Stimulated activated CD4-positive, alpha-beta T cell treated with anti-CD3 and anti-CD28 coated beads, Interleukin-1b, Interleukin-23, amount 100 ng/mL, for 1 hour (primary cell): ENCODE measurements at places on chromosomes 11 and 22.

DNA sequence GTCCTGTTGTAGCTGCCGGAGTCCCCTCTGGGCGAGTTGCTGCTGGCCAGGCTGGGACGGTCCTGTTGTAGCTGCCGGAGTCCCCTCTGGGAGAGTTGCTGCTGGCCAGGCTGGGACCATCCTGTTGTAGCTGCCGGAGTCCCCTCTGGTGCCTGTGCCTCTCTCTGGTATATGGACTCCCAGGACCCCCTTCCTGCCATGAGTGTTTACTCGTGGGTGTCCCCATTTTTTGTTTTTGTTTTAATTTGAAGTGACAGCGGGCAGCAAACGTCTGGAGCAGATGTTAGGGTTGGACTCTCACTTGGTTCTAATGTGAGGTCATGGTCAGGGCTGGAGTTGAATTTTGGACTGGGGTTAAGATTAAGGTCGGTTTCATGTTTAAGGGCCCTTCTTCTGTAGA is 14.2 kb downstream of the SHANK3 start:
- DNase-seq: no peak

DNA sequence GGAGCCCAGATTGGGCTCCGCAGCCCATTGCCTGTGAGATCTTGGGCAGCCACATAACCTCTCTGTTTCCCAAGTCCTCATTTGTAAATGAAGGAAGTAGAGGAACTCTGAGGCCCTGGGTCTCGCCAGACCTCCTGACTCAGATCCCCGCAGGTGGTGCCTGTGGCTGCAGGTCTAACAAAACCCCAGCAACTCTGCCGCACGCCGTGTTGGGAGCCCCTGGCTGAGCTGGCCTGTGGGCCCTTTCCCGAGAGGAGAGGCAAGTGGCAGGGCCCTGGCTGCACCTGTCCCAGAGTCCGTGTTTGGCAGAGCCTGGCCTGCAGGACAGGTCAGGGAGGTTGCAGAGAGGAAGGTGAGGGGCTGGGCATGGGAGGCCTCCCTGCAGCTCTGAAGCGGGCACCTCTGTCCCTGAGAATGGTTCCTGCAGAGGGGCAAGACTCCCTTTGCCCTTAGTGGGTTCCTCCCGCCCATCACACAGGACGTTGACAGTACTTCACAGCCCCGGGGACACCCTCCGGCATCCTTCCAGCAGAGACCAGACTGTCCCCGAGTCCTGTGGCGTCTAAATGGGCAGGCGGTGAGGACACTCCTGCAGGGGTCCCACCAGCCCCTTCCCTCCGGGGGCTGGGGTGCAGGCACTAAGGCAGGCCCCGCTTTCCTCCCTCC is 67.7 kb downstream of the ARHGAP8 start:
- DNase-seq: no peak

DNA sequence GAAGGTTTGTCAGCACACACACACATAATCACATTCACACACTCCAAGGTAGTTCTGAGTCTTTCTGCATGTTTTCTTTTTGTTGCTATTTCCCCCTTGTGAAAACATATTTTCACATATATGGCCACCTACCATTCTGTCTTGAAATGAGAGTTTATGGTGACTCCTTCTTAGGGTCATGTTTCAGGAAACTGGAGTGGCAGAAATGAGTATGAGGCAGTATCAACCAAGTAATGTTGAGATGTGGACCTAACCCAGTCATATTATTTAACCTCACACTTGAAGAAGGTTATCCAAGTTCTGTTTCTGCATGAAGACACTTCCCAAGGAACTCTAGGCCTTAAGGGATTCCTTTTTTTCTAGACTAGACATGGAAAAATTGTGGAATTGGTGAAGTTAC is 481.4 kb downstream of the ETS1 start:
- DNase-seq: no peak

DNA sequence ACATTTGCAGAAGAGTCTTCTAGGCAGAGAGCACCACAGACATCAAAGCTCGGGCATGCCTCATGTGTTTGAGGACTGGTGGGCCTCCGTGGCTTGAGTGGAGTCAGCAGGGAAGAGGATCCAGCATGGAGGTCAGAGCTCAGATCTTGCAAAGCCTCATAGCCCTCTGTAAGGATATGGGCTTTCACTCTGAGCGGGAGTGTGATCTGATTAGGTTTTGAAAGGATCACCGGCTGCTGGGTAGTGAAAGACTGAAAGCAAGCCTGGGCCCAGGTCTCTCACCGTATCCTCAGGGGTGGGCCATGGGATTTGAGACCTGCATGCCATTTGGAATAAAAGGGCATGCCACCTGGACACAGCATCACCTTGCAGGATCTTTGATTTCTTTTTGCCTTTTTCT is 112.7 kb downstream of the TEAD1 start:
- no peak for DNase-seq

DNA sequence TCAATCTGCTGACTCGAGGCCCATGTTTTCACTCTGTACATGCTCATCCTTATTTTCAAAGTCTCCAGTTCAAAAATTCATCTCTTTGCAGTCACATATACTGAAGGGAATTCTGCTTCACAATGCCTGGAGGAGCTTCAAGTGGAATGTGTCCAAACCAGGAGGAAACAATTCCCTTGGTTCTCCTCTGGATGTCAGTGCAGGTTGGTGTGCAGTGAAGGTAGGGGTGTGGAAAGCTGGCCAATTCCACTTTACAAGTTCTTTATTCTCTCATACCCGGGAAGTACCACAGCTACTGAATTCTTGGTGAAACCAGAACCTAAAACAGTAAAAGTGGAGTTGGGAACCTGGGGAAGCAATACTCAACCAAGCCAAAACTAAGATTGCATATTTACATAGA is 57.3 kb downstream of the BDNF start:
- DNase-seq: no peak

GRCh38 chr11:73680687-73681086 is 34.3 kb downstream of the PLEKHB1 start:
- DNase-seq: no peak

- no peak for DNase-seq
Measured at GRCh38 chr11:94825031-94825430, 56.9 kb downstream of the AMOTL1 start.

GRCh38 chr22:46187862-46188261 is 37.5 kb downstream of the PPARA start:
- DNase-seq: no peak

GRCh38 chr11:129278586-129279319 is 86.6 kb upstream of the ARHGAP32 start:
- no peak for DNase-seq

DNA sequence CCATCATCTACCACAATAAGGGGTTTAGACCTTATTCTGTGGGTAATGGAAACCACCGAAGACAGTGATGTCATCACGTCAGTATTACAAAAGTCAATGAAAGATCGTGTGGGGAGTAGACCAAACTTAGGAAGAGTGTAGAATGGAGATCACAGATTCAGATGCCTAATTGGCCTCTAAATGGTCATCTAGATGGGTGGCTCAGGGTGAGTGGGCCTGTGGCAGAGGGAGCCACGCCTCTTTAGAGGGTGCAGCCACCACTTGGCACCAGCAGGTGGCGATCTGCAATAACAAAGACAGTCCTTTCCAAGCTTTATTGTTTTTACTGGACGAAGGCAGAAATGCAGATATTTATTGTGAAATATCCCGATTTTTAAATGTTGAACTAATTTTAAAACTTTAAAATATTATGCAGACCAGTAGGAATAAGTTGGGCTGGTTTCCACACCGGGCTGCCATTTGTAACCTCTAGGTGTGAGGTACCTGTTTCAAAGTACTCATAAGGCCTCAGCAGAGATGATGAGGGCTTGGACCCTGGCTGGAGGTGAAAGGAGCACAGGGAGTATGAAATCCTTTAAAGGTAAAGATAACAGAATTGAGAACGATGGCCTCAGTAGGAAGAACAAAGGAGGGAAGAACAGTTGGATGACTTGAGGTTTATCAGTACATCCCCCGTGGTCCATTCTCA is 222.0 kb downstream of the DBX1 start:
- no peak for DNase-seq

- DNase-seq: no peak
Measured at GRCh38 chr11:47051217-47051616, 114.7 kb downstream of the CSTPP1 start.

- no peak for DNase-seq
Measured at GRCh38 chr11:124657904-124658303, 15.6 kb downstream of the SIAE start.

- DNase-seq: no peak
Measured at GRCh38 chr22:27913162-27913741, 5.8 kb downstream of the PITPNB start.

- no peak for DNase-seq
Measured at GRCh38 chr11:106456647-106457046, 379.2 kb downstream of the AASDHPPT start.

- no peak for DNase-seq
Measured at GRCh38 chr11:105179542-105180278, 40.1 kb upstream of the CARD18 start.

- DNase-seq: no peak
Measured at GRCh38 chr11:67114275-67114896, 4.7 kb upstream of the KDM2A start.

DNA sequence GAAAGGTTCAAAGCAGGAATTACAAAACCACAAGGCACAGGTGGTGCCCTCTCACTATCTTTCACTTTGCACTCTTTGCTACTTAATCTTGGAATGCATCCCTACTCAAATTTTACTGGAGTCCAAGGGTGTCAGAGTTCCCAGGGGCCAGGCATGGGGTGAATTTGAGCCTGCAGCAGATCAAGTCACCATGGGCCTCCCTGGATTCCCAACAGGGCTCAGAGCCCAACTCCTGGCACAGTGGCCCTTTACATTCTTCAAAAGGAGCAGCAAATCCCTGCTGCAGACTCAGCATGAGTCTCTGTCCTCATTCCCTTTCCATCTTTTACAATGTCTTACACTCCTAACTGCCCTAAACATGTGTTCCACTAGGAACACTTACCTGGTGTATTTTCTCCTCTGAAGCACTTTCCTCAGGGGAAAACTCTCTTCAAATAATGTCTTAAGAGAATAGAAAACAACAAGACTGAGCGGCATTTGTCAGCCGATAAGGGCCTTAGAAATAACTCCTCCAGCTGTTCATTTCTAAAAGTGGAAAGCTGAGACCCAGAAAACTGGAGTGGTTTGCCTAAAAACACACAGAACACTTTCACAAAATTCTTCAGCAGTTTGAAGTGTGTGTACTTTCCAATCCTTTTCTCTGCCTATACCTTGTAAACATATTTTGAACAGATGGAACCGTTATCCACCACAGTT is 596.0 kb downstream of the INSC start:
- no peak for DNase-seq

- DNase-seq: no peak
Measured at GRCh38 chr22:29689880-29690213, 30.0 kb upstream of the CABP7 start.

DNA sequence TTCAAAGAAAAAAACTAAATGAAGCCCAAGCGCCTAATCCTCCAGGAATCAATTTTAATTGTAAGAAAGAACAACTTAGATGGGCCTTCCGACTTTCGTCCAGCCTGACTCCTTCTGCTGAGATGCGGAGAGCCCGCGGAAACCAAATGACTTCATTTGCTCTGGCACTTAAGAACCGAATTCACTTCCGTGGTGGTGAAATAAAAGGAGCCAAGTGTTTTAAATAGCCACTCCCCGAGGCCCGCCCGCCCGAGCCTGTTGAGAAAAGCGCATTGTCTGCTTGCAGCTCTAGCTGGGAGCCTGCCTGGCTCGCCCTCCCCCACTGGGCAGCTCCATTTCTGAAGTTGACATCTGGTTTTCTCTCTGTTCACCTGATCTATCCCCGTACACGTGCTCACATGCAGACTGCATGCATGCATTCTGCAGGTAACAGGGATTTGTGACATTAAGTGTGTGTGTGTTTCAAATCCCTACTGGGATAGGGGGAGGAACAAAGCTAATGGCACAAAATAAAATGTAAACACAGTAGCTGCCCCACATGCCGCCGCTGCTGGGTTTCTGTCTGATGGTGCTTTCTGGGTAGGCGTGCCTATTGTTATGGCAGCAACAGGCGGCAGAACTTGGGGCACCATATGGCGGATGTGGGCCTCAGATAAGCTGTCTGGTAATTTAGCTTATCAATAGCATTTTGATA is 6.2 kb downstream of the TEAD1 start:
- DNase-seq: no peak

GRCh38 chr11:123072332-123072761 is 10.4 kb upstream of the HSPA8 start:
- no peak for DNase-seq

GRCh38 chr11:115469361-115469760 is 34.9 kb downstream of the CADM1 start:
- DNase-seq: no peak

GRCh38 chr11:1485504-1485885 is 1.1 kb downstream of the MOB2 start:
- DNase-seq: no peak

DNA sequence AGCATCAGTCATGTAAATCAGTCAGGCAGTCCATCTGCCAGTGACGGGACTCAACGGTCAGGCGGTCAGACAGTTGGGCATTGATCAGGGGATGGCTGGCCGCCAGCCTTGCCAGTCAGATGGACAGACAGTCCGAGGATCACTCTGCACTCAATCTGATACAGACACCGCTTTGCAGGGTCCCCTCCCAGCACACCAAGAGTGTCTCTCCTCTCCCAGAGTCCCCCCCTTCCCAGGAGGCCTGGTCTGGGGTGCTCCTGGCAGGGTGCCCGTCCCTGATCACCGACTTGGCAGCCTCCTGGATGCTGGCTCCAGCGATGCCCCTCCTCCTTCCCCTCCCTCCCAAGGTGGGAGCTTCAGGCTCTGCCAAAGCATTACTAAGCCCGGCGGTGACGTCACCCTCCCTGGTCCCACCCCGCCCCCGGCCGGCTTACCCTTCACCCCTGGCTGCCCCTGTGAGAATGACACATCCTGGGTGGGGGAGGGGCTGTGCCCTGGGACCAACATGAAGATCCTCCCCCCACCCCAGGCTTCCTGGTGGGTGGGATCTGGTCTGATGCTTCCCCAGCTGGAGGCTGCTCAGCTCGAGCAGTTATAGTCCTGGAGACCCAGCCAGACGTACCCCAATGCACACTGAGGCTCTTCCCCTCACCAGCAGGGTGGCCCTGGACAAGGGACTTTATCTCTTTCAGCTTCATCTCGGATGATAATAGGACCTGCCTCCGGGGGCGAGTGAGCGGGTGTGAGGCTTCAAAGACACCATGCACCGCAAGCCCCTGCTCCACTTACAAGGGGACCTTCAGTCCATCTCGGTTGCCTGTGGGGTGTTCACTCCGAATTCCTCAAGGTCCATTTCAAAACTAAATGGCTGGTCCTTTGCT is 69.2 kb downstream of the CD82 start:
- DNase-seq: no peak

DNA sequence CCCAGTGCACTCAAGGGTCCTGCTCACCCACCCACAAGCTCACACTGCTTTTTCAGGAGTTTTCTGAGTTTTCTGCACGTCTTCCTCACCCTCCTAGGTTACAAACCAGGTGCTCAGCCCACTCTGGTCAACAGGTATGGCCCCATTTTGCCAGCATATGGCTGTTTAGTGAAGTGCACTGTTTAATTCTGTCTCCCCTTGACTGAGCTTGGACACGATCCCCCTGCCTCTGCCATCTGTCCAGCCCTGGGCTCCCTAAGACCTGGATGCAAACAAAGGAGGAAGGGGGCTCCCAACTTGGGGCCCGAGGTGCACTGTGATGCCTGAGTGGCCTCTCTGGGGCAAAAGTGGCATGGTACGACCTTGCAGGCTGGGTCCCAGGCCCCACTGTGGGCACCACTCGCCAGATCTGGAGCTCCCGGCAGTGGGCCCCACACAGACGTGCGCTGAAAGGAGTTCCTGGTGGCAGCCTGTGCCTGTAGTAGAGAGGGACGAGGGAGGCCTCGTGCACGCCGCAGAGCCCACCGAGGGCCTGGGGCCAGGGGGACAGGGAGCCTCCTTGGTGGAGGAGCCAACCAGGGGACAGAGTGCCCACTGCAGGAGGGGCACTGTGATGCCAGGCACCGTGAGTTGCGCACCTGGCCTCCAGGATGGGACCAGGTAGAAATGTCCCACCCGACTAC is 37.3 kb upstream of the COMT start:
- no peak for DNase-seq
